ENCODE measurements at places on chromosomes 7 and 10.

DNA sequence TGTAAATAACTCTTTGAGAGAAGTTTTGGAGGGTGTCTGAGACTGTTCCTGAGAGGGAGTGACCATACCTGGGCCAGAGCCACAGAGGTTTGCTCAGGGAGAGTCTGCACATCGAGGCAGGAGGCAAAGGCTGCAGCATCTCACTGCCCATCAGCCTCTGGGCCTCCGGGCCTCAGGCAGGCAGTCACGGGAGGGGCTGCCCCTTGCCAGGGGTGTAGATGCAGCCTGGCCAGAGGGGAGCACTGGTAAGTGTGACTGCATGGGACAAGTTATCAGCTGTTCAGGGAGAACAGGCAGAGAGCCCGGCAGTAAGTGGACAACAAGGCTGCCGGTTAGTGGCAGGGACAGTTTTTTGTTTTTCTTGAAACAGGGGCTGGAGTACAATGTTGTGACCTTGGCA, 55.9 kb downstream of the ZNF467 start:
- DNase-seq = no peak

GRCh38 chr10:126171555-126171954, 216.7 kb downstream of the ADAM12 start:
- DNase-seq = no peak

DNA sequence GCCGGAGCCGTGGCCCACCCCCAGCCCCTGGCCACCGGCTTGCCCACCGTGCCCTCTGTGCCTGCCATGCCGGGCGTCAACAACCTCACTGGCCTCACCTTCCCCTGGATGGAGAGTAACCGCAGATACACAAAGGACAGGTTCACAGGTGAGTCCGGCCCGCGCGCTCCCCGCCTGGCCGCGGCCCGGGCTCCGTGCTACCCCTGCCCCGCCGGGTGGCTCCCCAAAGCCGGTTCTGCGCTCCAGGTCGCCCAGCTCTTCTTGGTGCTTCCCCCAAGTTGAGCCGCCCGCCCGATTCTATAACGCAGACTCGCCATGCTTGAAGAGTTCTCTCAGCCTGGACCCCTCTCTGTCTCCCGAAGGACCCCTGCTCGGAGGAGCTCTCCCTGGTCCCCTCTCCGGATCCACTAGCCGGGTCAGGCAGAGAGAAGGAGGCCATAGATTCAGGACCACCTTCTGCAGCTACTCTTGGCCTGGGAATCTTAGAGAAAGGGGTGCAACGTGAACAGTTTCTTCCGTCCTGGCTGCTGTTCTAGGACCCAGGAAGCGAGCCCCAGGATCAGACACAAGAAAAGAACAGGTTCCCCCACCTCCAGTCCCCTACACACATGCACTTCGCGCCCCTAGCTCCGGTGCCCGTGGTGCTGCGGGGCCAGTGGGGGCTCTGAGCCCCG, 999 bp downstream of the TLX1 start:
- DNase-seq = no peak

DNA sequence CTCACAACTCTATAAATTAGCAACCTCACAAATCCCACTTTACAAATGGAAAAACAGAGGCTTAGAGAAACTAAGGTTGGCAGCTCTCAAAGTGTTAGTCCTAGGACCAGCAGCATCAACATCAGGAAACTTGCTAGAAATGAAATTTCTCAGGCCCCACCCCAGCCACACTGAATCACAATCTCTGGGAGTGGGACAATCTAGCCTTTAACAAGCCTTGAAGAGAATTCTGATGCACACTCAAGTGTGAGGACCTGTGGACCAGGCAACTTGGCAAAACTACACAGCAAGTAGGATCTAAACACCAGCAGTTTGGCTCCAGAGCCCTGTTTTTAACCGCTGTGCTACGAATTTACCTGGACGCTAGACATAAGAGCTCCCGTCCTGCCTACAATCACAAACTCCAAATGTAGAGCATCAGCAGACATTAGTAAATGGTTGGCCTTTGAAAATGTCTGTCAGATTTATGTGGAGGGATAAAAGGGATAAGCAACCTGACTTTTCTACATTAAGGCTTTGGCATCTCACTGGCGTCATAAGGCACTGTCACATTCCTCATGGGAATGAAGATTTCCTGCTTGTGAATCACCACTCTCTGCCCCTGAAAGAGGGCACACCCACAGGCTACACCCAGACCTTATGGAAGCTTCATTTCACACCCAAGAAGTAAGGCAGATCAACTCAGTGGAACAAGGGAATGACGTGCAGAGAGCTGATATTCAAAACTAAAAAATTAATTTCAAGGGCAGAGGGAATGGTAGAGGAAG, 34.5 kb downstream of the PPP1R3C start:
- DNase-seq = no peak

DNA sequence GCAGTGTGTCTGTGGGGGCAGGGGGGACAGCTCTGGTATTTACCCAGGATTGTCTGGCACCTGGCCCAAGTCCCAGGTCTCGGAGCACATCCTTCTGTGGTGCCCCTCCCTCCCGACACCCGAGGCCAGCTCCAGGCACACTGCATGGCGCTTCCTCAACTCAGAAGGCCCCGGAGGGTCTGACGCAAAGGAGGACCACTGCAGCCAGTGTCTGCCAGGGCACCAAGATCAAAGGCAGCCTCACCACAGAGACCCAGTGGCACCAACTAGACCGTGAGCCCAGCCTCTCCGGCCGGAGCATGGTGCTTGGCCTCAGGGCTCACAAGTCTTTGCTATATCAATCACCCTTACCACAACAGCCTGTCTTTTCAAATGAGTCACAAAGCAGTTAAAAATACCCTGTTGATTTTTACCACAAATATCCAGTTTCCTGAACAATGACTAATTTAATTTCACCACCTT, 99.3 kb upstream of the DDC start:
- no peak for DNase-seq

DNA sequence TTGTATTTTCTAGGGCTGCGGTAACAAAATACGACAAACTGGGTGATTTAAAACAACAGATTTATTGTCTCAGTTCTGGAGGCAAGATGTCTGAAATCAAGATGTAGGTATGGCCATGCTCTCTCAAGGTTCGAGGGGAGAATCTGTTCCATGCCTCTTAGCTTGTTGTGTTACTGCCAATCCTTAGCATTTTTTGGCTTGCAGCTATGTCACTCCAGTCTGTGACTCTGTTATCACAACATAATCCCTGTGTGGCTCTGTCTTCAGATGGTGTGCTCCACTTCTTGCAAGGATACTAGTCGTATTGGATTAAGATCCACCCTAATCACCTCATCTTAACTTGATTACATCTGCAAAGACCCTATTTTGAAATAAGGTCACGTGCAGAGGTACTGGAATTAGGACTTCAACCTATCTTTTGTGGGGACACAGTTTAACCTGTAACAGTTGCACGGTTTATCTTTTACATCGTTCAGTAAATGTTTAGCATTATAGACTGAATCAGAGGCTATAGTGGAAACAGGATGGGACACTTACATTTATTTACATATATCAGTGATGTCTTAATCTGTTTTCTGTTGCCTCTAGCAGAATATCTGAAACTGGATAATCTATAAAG, 3.1 kb downstream of the C1GALT1 start:
- DNase-seq = no peak

DNA sequence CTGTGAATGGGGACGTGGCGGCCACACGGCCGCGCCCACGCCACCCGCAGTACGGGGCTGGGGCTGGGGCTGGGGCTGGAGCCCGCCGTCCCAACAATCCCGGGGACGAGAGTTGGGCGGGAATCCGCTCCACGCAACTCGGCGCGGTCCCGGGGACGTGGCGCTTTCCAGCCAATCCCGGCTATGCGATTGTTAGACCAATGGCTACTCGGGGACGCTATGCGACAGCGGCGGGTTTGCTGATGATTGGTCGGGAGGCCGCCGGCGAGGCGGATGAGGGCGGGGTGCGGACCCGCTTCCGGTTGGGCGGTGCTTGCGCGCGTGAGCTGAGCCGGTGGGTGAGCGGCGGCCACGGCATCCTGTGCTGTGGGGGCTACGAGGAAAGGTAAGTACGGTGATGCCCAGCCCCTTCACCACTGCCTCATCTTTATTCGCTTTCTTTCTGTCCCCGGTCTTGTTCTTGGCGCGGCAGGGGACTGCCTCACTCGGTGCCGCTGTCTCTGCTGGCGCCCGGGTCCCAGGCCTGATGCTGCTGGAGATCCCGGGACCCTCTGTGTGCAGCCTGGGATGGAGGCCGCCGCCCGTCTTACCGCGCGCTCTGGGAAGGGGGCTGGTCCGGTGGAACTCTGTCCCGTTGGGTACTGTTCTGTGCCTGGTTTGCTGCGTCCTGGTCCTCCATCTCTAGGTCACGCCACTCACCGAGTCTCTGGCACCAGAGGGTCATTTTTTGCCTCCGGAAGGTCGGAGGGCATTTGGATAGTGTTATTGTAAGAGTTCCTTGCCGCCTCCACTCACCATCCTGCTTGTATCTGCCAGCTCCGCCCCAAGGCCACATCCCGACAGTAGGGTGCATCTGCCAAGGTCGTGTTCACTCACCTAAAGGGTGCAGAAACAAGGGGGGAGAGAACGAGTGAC, at the start of gene CALU:
TSS of gene CALU (plus strand) at position 312 of the 915 bp plus-strand sequence. CDS start 9,225 bp downstream, outside the sequence.
- peak; percentile 86 for DNase-seq

GRCh38 chr10:116810120-116810500, 39.2 kb upstream of the ENO4 start:
- no peak for DNase-seq

GRCh38 chr10:123140164-123140982, 4.6 kb downstream of the HMX3 start:
- no peak for DNase-seq

- no peak for DNase-seq
These were observed 347.1 kb upstream of the NRP1 start for GRCh38 chr10:33681595-33681994.

DNA sequence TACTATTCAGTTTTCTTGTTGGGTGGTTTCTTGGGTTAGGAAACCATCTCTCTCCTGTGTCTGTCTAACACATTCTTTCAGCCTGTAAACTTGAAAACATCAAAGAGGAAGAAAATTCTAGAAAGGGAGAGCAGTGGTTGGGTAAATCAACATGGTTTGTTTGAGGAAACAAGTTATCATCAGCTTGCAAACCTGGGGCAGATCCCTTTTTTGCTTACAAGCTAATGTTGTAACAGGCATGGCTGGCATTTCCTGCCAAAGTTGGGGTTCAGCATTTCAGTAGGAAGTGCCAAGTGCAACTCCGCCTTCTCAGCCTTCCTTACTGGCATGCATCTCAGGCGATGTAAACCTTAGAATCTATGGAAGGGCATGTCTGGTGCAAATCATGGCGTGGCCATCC, 112.6 kb downstream of the EEPD1 start:
- no peak for DNase-seq

- DNase-seq = no peak
These were observed 106.0 kb downstream of the CXCL12 start for GRCh38 chr10:44278837-44279324.

- DNase-seq = no peak
These were observed 48.0 kb upstream of the CAMK2B start for GRCh38 chr7:44373418-44373740.

DNA sequence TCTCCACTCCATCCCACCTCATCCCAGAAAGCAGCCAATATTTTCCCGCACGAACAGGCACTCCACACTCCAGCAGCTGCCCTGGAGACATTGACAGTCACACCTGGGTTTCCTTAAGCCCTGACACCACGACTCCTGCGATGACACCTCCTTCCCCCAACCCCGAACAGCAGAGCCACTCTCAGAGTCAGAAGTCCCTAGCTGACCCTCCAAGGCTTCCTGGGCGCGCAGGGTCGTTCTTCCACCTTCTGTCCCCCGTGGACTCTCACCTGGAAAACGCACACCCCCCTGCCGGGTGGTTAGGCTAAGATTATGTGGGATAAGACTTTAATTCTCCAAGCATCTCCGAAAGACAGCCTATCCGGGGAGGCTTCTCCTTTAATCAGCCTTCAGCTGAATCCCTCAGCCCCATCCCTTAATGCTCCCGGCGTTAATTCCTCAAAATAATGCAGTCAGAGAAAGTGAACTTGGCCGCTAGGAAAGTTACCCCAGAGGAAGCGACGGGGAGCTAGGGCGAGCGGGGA, 1.1 kb downstream of the DENND11 start:
- DNase-seq = no peak

DNA sequence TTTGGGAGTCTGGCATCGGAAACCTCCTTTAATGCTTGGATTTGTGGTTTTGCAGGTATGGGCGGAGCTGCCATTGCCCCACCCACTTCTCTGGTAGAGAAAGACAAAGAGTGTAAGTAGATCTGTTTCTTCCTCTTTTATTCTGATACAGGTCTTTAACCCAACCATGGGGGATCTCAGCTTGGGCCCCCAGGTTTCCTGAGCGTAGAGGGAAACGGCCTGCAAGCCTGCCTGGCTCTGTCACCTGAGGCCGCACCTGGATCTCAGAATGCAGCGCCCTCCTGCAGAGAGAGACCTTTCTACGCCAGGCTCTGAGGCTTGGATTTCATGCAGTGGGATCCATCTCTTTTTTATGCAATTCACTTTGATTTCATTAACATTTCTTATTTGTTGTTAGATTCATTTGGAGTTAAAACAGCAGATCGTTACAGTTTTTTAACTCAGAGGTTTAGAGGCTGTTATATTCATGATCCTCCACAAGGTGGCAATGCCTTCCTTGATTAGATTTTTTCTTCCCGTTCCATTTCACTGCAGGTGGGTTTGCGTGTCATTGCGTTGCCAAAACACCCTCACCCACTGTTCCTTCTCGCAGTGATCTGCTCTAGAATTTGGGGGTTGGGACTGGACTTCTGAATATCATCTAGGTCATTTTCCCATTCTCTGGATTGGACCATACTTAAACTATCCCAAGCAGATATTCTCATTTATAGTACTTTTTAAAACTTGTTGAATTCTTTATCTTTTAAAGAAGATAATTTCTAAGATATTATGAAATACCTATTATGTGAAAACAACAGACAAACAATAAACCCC, 20.0 kb downstream of the RBM17 start:
- no peak for DNase-seq

DNA sequence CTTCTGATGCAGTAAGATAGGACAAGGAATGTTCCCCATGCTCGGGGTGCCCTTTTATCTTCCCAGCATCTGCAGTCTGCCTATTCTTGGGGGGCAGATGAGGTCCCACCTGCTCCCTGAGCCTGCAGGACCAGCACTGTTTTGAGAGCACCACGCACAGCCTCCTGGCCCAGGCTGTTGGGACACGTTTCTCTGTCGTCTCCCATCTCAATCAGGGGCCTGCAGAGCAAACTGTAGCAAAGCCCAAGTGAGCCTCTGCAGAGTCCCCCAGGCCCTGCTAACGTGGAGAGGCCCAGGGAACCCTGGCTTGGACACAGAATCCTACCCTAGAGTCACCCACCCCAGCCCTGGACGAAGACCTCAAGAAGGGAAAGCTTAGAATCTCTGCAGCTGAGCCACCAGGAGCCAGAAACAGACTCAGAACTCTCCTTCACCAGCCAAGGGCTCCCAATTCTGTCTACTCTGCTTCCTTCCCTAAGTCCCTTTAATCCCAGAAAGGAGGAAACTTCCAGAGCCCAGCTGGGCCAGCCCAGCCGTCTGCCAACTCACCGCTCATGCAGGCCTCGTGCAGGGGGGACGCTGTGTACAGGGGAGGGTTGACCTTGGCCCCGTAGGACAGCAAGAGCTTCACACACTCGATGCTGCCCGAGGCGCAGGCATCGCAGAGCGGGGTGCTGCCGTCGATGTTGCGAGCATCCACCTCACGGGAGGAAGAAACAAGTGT, 15.6 kb downstream of the ASB13 start:
- DNase-seq = no peak

Data from activated naive CD8-positive, alpha-beta T cell treated with anti-CD3 and anti-CD28 coated beads, Interleukin-2, amount 50 U/mL, for 16 hours (primary cell).